ENCODE measurements at places on chromosomes 2 and 18.

DNA sequence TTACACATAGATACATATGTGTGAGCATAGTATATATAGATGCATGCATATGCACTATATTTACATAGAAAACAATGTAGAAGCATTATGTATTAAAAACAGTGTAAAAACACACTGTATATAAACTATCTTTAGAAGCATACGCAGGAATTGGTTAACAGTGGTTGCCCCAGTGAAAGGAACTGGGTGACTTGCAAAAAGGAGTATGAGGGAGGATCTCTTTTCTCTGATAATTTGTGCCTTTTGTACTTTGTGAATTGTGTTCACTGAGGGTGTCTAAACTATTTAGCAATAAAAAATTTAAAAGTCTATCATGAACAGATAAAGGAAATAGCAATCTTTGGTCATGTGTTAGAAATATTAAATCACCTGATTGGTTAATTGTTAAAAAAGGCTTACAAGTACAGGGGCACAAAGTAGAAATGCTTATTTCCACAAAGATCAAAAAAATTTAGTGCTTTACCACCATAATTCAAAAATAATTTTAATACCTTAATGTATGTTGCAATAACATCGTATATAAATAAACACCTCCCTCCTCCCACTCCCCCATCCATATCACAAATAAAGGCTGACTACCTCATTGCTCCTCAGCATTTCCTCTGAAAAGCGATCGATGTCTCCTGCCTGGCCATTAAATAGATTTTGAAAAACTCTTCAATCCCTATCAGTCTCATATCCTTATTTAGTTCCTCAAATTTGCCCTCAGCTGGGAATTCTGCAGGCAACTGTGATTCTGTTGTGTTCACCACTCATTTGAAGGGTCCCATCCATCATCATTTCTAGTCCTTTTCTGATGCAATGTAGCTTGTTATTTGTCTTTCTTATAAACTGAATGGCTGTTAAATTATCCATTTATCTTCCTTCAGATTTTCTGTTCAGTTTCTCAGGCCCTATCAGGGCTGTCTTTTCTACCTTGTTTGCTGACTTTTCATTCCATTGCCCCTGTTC lies 257.3 kb downstream of the AGPS start:
- DNase-seq, result no peak

DNA sequence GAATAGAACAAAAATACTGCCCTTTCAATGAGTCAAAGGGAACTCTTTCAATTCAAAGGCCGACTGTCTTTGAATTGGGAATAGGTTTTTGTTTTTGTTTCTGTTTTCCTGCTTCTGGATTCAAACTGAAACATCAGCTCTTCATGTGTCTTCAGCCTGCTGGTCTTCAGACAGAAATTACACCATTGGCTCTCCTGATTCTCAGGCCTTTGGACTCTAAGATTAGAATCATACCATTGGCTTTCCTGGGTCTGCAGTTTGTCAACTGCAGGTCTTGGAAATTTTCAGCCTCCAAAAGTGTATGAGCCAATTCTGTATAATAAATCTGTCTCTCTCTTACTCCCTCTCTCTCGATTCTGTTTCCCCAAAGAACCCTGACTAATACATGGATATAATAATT lies 31.1 kb downstream of the CTLA4 start:
- no peak for DNase-seq

GRCh38 chr2:42045848-42046748 lies 1.7 kb upstream of the PKDCC start:
- no peak for DNase-seq

GRCh38 chr2:231222318-231223000 lies 24.0 kb downstream of the ARMC9 start:
- no peak for DNase-seq

GRCh38 chr2:209579230-209579749 lies 155.4 kb downstream of the MAP2 start:
- peak; percentile 28 for DNase-seq

GRCh38 chr2:44291281-44292248 lies 16.3 kb downstream of the SLC3A1 start:
- DNase-seq, result no peak

GRCh38 chr2:201363857-201364560 lies 6.9 kb upstream of the FLACC1 start:
- peak; percentile 53 for DNase-seq

DNA sequence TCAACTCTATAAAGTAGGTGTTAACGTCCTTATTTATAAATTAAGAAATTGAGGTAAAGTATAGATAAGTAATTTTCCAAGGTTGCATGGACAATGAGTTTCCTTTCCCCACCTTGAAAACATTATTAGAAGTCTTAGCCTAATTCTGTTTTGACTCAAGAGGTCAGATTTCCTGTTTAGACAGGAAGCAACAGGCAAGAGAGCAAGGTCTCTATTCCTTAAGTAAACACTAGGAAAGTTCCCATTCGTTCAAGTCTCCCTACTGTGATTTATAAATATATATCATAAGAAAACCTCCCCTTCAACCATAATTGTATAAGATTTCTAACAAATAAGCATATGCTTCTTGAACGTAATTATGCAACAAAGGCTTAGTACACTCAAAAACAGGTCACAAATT lies 40.3 kb downstream of the CLASP1 start:
- no peak for DNase-seq

DNA sequence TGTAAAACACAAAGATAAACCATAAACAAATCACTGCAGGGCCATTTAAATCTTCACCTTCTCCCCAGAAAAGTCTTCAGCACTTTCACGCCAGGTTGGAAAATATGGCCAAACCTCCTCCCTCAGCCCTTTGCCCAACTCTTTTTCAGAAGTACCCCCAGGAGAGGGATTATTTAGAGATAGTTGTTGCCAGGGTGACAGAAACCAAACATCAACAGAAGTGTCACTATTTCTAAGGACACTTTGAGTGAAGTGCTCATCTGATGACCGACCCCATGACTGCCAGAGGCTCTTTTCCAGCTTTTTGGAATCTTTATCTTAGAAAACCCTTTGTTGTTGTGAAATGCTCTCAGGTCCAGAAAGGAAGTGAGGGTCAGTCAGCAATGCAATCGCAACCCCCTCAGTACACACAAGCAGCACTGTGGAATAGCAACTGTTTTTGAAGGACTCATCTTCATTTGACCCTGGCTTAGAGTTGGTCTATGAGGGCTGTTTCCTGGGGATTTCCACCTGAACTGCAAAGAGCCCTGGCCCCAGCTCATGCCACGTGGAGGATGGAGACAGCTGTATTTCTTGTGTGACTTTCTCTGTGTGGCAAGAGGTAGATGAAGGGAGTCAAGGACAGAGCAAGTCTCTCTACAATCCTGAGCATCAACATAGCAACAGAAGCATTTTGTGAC lies 114.0 kb upstream of the STON1 start:
- no peak for DNase-seq

- no peak for DNase-seq
These were observed 113.6 kb downstream of the CDH2 start for GRCh38 chr18:28063271-28063761.

DNA sequence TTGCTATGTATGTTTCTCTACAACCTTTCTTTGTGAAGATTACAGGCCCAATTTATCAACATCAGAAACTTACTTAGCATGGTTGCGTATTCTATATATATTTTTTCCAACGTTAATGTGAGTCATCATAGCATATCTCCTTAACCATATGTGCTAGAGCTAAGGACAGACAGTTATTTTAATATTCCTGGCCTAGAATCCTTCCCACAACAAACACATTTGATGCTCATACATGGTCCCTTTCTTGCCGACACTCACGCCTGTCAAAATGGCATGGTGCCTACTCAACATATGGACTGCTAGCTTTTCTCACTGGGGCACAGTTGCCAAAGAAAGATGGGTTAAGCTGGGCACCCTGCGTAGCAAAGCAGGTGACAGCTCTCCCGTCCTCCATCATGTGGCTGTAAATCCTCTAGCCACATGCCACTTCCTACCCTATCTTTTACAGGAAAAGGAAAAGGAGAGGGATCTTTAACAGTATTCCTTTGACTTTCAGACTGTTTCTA lies 75.2 kb upstream of the GALNT5 start:
- DNase-seq, result no peak

- no peak for DNase-seq
These were observed 26.5 kb upstream of the RFX8 start for GRCh38 chr2:101501443-101501842.

DNA sequence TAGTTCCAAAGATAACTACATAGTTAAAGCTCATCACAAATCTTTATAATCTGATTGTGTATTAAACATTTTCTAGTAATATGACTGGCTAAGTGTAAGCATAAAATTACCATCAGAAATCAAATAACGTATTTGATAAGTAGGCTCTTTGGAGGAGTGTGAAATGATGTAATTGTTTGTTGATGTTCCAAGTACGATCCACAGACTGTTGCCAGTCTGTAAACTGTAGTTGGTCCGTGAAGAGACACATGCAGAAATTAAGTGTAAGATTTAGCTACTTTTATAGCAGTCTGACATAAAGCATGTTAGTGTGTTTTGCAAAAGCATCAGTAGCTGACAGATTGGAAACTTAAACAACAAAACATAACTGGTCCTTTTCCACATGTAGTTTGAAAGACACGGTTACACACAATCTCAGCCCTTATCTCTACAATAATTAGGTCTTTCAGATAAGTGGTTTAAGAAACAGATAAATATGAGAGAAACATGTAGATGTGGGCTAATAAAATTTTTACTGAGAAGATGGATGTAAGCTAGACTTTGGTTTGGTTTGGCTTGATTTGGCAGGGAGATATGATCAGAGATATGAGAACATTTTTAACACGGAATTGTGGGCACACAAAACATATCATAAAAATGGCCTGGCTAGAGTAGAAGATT lies 115.0 kb upstream of the EPB41L5 start:
- DNase-seq, result no peak

- DNase-seq, result no peak
These were observed 169.9 kb downstream of the FAM210A start for GRCh38 chr18:13556502-13556901.

DNA sequence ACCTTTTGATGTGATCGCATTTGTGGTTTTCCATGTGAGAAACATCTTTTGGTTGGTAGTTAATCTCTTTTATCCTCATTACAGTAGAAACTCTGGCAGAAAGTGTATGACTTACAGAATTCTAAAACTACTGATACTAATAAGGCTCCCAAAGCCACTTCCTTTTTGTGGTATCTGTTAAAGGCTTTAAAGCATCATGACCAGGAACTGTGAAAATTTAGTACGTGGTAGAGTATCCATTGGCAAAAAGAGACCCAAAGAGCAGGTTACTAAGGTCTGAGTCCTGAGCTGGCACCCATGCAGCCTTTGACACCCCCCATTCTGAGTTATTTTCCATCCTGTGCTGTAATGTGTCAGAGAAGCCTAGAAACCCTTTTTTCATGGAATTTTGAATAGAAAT lies 94.5 kb downstream of the DPP4 start:
- no peak for DNase-seq

GRCh38 chr2:131035112-131035825 lies 58.0 kb downstream of the FAM168B start:
- DNase-seq, result no peak

- no peak for DNase-seq
These were observed 49.0 kb upstream of the HAAO start for GRCh38 chr2:42841344-42841743.

DNA sequence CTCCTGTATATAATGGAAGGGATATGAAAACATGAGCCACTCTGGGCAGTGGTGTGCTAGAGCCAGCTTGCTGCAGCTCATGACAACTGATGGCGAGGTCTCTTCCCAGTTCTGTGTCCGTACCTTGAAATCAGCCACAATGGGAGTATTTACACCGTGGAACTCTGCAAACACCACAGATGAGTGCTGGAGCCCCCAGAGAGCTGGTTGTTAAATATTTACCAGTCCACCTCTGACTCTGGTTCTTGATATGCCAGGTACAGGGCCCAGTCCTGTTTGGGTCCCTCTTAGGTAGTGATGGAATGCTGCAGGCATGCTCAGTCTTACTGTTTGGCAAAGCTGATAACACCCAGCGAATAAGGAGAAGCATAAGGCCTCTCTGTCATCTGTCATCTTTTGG lies 116.1 kb upstream of the GLI2 start:
- no peak for DNase-seq

DNA sequence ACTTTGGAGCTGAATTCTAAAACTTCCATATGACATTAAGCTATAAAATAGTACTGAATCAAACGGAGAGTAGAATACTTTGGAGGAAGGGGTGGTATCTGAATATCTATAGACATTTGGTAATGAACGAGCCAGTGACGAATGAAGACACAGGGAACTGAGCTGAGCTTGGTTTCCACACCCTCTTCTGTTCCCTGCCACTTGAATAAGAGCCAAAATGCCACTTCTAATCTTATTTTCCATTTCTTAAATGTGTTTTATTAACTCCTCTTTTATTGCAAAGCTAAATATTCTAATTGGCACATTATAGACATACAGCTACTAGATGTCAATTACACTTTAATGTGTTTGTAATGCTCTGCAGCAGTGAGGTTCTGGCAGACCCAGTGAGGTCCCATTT lies 76.1 kb downstream of the AFF3 start:
- DNase-seq, result no peak

GRCh38 chr18:37405772-37406171 lies 159.8 kb downstream of the CELF4 start:
- no peak for DNase-seq

DNA sequence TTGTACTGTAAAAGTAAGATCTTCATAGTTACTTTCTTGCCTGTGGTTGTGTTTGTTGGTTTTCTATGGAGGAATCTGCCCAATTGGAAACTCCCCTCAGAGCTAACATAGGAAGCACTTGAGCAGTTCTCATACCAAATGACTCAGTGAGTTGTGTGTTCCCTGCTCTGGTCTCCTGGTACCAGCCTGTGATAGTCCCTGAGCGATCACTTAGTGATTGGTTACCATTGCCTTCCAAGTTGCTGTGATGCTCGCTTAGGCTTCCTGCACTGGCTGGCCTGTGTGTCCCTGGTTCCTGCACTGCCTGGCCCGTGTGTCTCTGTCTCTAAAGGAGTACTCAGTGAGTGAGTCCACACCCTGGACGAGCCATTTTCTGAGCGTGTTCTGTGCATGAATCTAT lies 133.0 kb downstream of the MAP4K4 start:
- DNase-seq, result no peak

- DNase-seq, result no peak
These were observed 76.9 kb downstream of the MYO1B start for GRCh38 chr2:191321861-191322662.

- no peak for DNase-seq
These were observed 2.2 kb upstream of the KCNH7 start for GRCh38 chr2:162840598-162841246.

GRCh38 chr2:229715895-229716507 lies 1.6 kb upstream of the DNER start:
- no peak for DNase-seq

GRCh38 chr2:167863377-167863776 lies 384.0 kb downstream of the STK39 start:
- DNase-seq, result no peak

- no peak for DNase-seq
These were observed 111.0 kb upstream of the MAP3K20 start for GRCh38 chr2:172964511-172965139.
